ENCODE measurements at places on chromosomes 5 and 9.
A peak's percentile ranks its signal among the peaks of the same experiment; 100 is the strongest.

- DNase-seq, result peak; percentile 43
Observed at GRCh38 chr9:94802793-94803192, 76.3 kb downstream of the AOPEP start.

- no peak for DNase-seq
Observed at GRCh38 chr9:82021198-82021597, 32.6 kb downstream of the SPATA31D1 start.

GRCh38 chr9:120876842-120877240 is at the start of gene PHF19:
PHF19 (minus strand) TSS chr9:120877188; CDS start chr9:120874741, 2,447 bp downstream.
- no peak for DNase-seq

- no peak for DNase-seq
Observed at GRCh38 chr5:79728396-79728795, 38.8 kb downstream of the CMYA5 start.

- no peak for DNase-seq
Observed at GRCh38 chr5:169225830-169226356, 75.0 kb downstream of the SLIT3 start.

- no peak for DNase-seq
Observed at GRCh38 chr5:66252849-66253248, 108.7 kb downstream of the SREK1 start.

DNA sequence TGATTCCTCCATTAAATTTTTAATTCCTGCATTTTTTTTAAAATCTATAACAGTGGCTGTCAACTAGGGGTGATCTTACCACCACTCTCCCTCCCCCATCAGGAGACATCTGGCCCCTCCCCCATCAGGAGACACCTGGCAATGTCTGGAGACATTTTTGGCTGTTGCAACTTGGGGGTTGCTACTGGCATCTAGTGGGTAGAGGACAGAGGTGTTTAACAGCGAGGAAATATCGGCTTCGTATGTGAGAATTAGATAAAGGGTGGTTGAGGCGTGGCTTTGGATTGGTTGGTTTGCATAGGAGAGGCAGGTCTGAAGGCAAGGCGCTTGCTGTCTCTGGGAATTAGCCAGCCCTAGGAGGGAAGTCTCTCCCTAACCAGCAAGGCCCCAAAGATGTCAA is 10.5 kb downstream of the CDHR2 start:
- DNase-seq, result no peak

- DNase-seq, result no peak
Observed at GRCh38 chr5:143064218-143064641, 294.1 kb downstream of the ARHGAP26 start.

DNA sequence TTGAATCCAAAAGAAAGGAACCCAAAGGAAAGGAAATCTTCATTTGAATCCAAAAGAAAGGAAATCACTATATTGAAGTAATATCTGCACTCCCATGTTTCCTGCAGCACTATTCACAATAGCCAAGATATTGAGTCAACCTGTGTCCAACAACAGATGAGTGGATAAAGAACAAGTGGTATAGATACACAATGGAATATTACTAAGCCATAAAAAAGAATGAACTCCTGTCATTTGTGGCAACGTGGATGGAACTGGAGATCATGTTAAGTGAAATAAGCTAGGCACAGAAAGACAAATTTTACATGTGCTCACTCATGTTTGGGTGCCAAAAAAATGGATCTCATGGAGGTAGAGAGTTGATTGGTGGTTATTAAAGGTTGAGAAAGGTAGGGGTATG is 57.8 kb upstream of the STOM start:
- DNase-seq, result no peak

DNA sequence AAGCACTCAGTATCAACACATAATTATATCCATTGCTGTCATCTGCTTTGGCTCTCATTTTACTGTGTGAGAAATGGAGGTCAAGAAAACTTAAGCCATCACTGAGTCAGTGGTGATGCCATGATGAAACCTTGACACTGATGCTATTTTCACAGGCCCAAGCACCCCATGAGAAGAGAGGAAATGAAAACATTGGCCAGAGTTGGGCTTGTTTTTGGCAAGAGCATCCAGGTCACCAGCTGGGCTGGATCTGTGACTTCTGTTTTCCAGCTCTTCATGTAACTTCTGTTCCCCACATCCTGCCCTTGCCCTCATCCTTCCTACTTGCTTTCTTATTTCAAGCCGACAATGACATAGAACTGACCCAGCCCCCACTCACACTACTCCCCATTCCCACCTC is 10.0 kb downstream of the LCP2 start:
- no peak for DNase-seq

DNA sequence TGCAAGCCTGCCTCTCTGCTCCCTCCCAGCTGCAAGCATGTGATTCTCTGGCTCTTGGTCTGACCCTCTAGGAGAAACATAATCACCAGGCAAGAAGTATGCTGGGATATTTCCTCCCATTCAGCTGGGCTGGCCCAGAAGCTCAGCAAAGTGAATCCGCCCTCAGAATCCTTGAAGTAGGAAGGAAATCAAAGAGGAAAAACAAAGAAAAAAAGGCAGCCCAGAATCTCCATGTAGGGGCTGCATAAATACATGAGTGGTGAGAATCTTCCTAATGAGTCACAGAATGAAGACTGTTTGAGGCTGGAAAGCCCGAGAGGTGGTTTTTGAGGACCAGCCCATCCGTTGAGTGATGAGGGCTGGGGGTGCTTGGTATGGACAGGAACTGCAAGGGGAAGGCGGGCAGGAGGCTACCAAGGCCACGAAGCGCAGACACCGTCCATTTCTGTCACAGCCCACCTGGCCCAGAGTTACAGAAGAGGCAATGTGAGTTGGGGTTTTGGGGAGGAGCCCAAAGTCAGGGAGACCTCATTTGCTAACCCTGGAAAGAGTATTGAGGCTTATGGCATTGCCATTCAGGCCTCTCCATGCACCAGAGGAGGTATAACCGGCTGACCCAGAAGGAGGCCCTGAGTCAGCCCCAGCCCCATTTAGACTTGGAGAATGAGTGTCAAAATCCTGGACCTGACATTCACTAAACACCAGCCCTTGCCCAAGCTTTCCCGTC is 33.4 kb upstream of the TGFBR1 start:
- DNase-seq, result no peak

- no peak for DNase-seq
Observed at GRCh38 chr5:129803403-129803802, 55.5 kb downstream of the MINAR2 start.

- DNase-seq, result no peak
Observed at GRCh38 chr9:16143310-16143709, 590.5 kb downstream of the CCDC171 start.

GRCh38 chr9:28929433-28929832 is 1356.2 kb upstream of the C9orf72 start:
- no peak for DNase-seq

DNA sequence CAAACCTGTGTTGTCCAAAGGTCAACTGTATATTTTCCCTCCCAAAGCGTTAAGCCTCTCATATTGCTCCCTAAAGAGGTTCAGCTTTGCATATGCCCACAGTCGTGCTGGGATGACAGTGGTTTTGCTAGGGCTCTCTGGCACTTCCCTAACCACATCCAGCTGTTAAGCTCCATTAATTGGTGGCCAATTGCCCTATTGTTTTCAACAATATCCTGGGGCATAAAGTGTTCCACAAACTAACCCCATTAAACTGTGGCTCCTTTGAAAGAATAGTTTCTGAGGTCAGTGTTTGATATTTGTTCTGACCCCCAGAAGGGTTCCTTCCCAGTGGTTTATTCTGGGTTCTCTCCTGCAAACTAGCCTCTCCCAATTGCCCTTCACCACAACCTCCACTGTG is 194.5 kb downstream of the HSD17B3 start:
- no peak for DNase-seq

- DNase-seq, result no peak
Observed at GRCh38 chr5:178224403-178224802, 8.2 kb downstream of the PHYKPL start.

GRCh38 chr5:157747766-157748700 is 4.5 kb downstream of the LSM11 start:
- no peak for DNase-seq

- DNase-seq, result no peak
Observed at GRCh38 chr9:106891286-106891685, 28.3 kb downstream of the ZNF462 start.

- DNase-seq, result no peak
Observed at GRCh38 chr9:100652850-100653249, 75.0 kb downstream of the CAVIN4 start.

- DNase-seq, result no peak
Observed at GRCh38 chr5:69502767-69503488, 10.3 kb downstream of the OCLN start.

DNA sequence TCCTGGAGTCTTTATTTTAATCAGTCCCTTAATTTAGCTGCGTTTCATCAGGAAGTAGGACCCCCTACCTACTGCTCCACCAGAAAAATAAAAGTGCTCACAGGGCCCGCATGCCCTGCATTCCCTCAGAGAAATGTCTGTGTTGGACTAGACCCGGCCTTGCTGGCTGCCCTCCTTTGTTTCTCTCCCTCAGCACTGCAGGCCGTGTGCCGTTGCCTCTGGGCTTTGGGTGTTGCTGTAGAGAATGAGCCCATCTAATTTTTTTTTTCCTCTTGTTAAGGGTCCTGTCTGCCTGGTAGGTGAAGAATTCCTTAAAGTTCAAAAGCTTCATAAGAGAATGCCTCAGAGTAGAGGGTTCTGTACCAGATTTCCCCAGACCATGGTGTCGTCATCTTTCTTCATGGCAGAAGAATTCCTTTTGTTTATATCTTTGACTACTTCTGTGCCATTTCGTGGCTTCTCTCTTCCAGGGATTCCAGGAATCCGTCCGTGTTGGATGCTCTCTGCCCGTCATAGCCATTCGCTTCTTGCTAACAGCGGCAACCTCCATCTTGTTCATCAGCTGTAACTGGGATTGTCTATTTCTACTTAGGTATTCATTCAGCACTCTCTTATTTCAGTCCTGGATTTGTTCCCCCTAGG is 49.8 kb upstream of the ANGPTL2 start:
- no peak for DNase-seq

GRCh38 chr9:89877051-89878002 is 272.5 kb downstream of the GADD45G start:
- DNase-seq, result no peak

GRCh38 chr9:136985027-136985602 is 2.3 kb downstream of the LCNL1 start:
- DNase-seq, result no peak

DNA sequence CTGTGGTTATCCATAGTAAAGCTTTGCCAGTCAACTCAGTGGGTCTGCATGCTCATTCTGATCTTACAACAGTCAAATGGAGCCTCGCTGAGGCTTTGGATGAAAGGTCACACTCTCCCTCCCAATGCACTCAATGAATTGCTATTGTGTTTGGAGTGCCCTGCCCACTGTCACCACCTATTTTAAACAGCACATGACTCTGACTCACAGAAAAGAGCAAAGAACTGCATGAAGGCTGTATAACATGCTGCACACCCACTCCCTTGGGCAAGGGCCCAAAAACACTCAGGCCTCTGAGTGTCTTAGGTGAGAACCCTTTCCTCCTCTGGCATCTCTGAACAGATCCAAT is 118.7 kb upstream of the CCDC112 start:
- no peak for DNase-seq

DNA sequence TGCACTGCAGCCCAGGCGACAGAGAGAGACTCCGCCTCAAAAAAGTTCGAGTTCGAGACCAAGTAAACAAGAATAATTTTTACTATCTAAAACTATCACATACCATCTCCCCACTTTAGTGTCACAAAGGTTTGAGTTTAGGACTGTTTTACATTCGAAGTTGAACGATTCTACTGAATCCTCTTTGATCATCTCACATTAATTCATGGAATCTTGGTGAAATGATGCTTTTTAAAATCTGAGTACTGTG is 715 bp upstream of the RPS6 start:
- DNase-seq, result no peak

DNA sequence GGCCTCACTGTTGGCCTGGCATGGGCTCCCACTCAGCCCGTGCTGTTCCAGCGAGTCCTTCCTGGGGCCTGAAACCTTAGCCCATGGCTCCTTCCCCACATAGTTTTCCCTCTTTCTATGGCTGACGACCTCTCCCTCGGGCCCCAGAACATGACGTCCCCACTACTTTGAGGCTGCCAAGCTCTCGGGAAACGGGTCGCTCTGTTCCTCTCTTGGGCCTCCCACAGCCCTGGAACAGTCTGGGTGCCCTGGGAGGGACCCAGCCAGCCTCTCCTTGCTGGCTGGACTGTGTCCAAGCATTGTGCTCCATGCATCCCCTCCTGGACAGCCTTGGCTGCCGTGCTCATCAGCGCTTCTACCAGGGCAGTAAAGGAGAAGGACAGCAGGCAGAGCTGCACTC is 118.3 kb downstream of the SYK start:
- DNase-seq, result no peak

- DNase-seq, result no peak
Observed at GRCh38 chr5:3595006-3595961, at the start of gene IRX1. IRX1 (plus strand) TSS chr5:3595832; CDS start chr5:3596106, 274 bp downstream.

GRCh38 chr5:156922207-156922792 is 40.7 kb downstream of the TIMD4 start:
- DNase-seq, result no peak

DNA sequence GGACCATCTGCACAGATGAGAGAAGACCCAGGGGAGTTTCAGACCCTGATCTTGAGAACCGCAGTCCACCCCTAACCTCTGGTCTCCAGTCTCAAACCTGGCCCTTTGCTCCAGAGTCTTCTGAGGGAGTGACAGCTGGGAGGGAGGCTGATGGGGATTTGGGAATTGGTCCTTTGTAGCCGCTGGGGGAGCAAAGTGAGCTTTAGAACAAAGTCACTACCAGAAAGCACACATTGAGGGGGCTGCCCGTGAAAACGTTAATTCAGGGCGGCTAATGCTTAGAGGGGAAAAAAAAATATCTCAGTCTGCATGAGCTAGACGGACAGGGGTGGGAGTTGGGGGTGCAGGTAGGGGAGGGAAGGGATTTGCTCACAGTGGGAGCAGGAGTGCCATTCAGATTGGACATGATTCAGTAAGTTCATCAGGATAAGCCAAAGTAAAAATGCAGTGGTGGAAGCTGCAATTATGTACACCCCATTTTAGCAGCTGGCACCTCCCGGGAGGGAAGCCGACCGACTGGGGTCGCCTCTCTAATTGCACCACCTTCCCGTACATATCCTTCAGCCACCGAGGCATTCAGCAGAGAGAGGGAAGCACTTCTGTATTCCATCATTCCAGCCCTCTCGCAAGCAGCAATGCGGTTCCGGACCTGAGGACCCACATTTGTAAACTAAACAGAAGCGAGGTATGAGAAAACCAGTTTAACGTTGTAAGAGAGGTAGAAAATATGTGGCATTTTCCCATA is 123.4 kb upstream of the RETREG1 start:
- no peak for DNase-seq

DNA sequence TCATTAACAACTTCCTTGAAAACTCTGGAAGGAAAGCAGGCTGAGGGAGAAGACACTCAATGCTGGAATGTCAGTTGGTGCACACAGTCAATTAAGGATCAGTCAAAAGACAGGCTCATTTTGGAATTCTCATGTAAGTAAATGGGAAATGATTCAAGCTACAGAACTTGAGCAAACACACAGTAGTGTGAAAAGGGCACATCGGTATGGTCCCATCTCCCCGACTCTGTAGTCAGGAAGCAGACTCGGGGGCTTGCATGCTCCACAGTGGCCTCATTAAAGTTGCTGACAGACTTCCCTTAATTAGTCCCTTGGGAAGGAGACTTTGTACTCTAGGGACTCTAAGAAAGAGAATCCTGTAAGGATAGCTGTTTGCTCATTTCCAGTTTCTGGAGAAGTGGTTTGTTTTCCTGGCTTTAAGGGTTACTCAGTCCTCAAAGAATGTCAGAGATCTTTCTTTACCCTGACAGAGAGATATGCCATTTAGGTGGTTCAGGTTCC is 339.2 kb downstream of the ADAMTS6 start:
- DNase-seq, result no peak

Measured in stimulated activated CD8-positive, alpha-beta memory T cell treated with anti-CD3 and anti-CD28 coated beads, Interleukin-7, amount 100 ng/mL, for 48 hours (primary cell).